ENCODE measurements at places on chromosomes 13 and 19. TPM values are rescaled to one million over a fixed set of nuclear protein-coding genes. Genes with fewer than 3 reads are reported as not detected.

- no peak for DNase-seq
These were observed 10.2 kb downstream of the SIGLEC8 start for GRCh38 chr19:51448011-51448410.

- DNase-seq: no peak
These were observed 89.7 kb downstream of the HSPH1 start for GRCh38 chr13:31072041-31072440.

DNA sequence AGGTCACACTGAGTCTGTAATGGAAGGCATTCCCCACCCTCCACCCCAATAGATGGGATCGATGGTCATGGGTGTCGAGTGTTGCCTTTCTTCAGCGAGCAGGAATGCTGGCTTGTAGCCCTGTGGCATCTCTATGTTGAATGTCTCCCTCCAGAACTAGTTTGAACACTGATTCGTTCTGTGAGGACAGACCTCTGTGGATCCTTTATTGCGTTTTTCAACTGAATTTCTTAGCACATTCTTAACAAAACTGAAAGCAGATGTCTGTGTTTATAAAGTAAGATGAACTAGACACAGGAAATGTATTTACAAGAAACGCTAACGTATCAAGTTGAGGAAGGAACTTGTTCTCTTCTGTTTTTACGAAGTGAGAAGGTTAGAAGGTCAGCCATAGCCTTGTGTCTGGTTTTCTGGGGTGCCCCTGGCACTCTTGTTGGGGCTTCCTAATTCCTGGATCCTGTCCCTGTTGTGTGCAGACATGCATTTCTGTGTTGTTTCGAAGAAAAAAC lies 36.8 kb upstream of the TM9SF2 start:
- DNase-seq: peak; percentile 32

Gene DIRAS1
- total RNA-seq: 2.9 TPM

GRCh38 chr19:19911150-19911549 lies 10.4 kb downstream of the ZNF93 start:
- no peak for DNase-seq

Data from skin of body (tissue), 3 donors.